Activated CD4-positive, alpha-beta T cell treated with anti-CD3 and anti-CD28 coated beads, Interleukin-2, amount 50 U/mL, for 4 hours (primary cell): ENCODE measurements at places on chromosomes 3 and 15.

GRCh38 chr3:42152193-42152592, 61.0 kb downstream of the TRAK1 start:
- no peak for DNase-seq

GRCh38 chr3:74592359-74592758, 22.1 kb downstream of the CNTN3 start:
- DNase-seq, result no peak

GRCh38 chr3:95813244-95813643, 1001.1 kb upstream of the EPHA6 start:
- DNase-seq, result no peak

- DNase-seq, result no peak
Observed at GRCh38 chr15:68017201-68017600, 36.9 kb upstream of the PIAS1 start.

- no peak for DNase-seq
Observed at GRCh38 chr3:83514130-83514914, 1444.5 kb upstream of the CADM2 start.
